Right atrium auricular region (tissue), 2 donors: ENCODE measurements at places on chromosomes 7 and 10. TPM values are rescaled to one million over a fixed set of nuclear protein-coding genes. Genes with fewer than 3 reads are reported as not detected.

- no peak overlapping the region for H3K4me3 ChIP-seq
- no peaks in the 10 kb centered on the region for H3K27me3 ChIP-seq
- DNase-seq, result no peak
- no peaks in the 10 kb centered on the region for H3K4me1 ChIP-seq
These were observed 126.1 kb downstream of the PLXNA4 start for GRCh38 chr7:132450188-132450587.

DNA sequence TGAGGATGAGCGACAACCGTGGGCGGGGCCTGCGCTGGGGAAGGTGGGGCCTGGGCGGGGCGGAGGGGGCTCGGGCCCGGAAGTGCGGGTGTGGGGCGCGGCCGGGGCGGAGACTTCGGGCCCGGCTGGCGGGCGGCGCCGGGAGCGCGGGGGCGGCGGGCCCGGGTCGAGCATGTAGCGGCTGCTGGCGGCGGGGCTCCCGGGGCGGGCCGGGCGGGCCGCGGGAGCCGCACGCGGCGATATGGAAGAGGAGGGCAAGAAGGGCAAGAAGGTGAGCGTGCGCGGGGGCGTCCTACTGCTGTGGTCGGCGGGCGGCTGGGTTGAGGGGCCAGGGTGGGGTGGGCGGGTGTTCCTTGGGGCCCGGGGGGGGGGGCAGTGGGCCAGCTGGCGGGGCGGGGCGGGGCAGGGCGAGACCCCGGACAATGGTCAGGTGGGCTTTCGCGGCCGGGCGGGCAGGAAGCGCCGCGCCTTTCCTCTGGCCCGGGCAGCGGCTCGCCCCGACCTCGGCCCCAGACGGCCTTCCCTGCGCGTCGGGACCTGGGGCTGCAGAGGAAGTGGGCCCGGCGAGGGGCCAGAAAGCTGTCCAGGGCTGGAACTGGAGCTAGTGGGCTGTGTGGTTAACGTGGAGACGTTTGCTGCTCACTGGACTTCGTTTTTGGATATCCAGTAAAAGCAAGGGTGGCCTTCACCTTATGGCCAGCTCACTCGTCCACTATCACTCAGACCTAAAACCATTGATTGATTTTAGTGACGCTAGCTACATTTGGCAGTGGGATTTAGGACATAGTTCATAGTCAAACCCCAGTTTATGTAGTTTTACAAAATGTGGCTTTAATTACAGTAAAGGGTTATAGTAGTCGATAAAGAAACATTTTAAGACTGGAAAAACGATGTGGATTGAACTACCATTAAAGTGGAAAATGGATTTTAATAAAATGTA is at the start of gene CCM2:
TSS of gene CCM2 (plus strand) at position 109 of the 940 bp plus-strand sequence. CDS start at position 242, 133 bp downstream.
- peak within 1 kb of the TSS; percentile 93 for H3K27ac ChIP-seq
- H3K4me1 ChIP-seq, result no peaks in the 10 kb centered on the region
- peak within 1 kb of the TSS; percentile 82 for H3K4me3 ChIP-seq
- H3K36me3 ChIP-seq, result no peaks in the 10 kb centered on the region

DNA sequence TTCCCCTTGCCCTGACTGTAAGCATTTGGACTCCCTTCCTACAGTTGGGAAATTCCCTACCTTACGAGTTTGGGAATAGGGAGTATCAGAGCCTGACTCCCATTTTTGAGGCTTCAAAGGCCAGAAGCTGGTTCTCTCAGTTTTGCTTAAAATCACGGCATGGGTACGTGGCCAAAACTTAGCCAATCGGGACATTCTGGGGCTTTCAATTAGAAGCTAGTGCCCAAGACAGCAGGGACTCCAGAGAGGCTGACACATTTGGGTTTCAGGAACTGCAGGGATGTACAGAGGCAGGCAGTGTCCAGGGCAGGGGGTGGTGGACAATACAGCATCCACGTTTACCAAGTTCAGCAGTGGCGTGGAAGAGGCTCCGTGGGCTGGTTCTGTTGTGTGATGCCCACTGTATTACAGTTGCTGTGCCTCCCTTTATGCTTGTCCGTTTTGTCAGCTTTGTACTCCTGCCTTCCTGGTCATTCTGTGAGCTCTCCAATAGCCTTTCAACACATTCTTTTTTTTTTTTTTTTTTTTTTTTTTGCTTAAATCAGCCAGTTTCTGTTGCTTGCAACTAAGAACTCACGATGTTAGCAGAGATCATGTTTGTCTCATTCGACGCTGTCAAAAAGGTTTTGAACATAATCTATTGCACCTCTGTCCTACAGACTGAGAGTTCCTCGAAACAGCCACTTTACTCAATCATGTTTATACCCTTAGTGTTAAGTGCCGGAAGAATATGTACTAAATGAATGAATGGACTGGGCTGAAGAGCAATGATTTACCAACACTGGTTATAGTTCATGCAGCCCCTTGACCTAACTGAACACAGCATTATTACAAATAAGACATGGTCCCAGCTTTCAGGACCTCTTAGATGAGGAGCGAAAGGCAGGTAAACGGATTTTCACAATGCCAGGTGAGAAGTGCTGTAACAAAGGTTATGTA is 1.1 kb downstream of the GGCT start:
- no peak for DNase-seq
- no peaks in the 10 kb centered on the region for H3K27me3 ChIP-seq
- no peaks in the 10 kb centered on the region for H3K36me3 ChIP-seq
- peak overlapping the region; percentile 88 for H3K27ac ChIP-seq
- H3K4me1 ChIP-seq, result peaks cover 20% of the 10 kb centered on the region
- peak overlapping the region; percentile 75 for H3K4me3 ChIP-seq

GRCh38 chr7:152543799-152544198 is 108.0 kb upstream of the KMT2C start:
- H3K4me1 ChIP-seq, result no peaks in the 10 kb centered on the region
- no peaks in the 10 kb centered on the region for H3K27me3 ChIP-seq
- no peak overlapping the region for H3K4me3 ChIP-seq
- no peaks in the 10 kb centered on the region for H3K36me3 ChIP-seq
- no peak overlapping the region for H3K27ac ChIP-seq
- no peak for DNase-seq

DNA sequence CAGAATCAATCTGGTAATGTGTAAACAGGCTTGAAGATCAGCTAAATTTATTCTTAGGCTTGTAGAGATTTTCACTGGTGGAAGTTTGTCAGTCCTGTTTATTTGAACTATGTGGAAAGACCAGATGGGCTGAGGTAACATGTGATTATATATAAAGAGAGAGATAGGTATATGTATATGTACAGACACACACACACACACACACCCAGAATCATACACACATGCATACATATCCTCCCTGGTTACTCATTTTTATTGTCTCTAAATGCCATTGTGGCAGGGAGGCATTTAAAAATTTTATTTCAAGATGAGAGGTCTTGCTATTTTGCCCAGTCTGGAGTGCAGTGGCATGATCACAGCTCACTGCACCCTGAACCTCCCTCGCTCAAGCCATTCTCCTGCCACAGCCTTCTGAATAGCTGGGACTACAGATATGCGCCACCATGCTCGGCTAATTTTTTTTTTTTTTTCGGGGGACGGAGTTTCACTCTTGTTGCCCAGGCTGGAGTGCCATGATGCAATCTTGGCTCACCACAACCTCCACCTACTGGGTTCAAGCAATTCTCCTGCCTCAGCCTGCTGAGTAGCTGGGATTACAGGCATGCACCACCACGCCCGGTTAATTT is 78.1 kb upstream of the CYTH3 start:
- no peak overlapping the region for H3K4me3 ChIP-seq
- H3K27me3 ChIP-seq, result no peaks in the 10 kb centered on the region
- no peaks in the 10 kb centered on the region for H3K4me1 ChIP-seq
- no peak for DNase-seq
- no peak overlapping the region for H3K27ac ChIP-seq

GRCh38 chr7:90430614-90431460 is 27.6 kb downstream of the CLDN12 start:
- H3K4me3 ChIP-seq, result no peak overlapping the region
- H3K36me3 ChIP-seq, result no peaks in the 10 kb centered on the region
- no peaks in the 10 kb centered on the region for H3K4me1 ChIP-seq
- no peak overlapping the region for H3K27ac ChIP-seq

DNA sequence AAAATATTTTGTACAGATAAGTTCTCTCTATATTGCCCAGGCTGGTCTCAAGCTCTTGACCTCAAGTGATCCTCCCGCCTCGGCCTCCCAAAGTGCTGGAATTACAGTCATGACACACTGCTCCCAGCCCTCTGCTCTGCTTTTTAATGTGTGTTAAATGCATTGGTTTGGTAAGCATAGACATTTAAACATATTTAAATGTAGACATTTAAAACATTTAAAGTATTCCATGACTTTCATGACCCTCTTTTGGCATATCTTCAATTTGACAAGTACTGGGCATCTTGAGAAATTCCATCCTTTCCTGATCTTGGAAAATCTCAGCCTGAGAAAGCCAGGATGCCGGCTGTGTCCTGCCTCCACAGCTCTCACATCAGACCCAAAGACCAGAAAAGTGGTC is 5.2 kb upstream of the SAR1A start:
- no peak for DNase-seq
- no peaks in the 10 kb centered on the region for H3K27me3 ChIP-seq
- H3K4me1 ChIP-seq, result no peaks in the 10 kb centered on the region
- no peaks in the 10 kb centered on the region for H3K36me3 ChIP-seq
- H3K4me3 ChIP-seq, result no peak overlapping the region

- H3K27ac ChIP-seq, result no peak overlapping the region
These were observed 53.1 kb upstream of the CXCL12 start for GRCh38 chr10:44437840-44438511.

DNA sequence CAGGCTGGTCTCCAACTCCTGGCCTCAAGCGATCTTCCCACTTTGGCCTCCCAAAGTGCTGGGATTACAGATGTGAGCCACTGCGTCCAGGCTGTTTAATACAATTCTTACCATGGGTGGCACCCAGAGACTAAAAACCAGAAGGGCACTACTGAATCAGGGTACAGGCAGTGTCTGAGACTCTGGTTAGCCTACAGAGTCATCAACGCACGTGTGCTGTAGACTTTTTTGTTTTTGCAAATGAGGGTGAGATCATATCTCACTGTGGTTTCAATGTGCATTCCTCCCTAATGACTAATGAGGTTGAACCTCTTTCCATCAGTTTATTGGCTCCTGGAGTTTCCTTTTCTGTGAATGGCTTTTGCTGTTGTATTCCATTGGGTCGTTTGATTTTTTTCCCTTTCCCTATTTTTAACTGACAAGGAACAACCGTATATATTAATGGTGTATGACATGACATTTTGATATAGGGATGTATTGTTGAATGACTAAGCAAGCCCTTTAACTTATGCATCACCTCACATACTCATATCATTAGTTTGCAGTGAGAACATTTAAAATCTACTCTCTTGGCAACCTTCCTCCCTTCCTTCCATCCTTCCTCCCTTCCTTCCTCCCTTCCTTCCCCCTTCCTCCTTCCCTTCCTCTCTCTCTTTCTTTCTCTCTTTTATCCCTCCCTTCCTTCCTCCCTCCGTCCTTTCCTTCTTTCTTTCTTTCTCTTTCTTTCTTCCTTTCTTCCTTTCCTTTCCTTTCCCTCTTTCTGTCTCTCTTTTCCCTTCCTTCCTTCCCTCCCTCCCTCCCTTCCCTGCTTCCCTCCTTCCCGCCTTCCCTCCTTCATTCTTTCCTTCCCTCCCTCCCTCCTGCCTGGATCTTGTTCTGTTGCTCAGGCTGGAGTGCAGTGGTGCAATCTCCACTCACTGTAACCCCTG is 9.3 kb upstream of the TMEM270 start:
- H3K4me1 ChIP-seq, result peaks cover 26% of the 10 kb centered on the region
- no peaks in the 10 kb centered on the region for H3K27me3 ChIP-seq
- H3K4me3 ChIP-seq, result no peak overlapping the region
- no peak for DNase-seq
- H3K36me3 ChIP-seq, result no peaks in the 10 kb centered on the region

DNA sequence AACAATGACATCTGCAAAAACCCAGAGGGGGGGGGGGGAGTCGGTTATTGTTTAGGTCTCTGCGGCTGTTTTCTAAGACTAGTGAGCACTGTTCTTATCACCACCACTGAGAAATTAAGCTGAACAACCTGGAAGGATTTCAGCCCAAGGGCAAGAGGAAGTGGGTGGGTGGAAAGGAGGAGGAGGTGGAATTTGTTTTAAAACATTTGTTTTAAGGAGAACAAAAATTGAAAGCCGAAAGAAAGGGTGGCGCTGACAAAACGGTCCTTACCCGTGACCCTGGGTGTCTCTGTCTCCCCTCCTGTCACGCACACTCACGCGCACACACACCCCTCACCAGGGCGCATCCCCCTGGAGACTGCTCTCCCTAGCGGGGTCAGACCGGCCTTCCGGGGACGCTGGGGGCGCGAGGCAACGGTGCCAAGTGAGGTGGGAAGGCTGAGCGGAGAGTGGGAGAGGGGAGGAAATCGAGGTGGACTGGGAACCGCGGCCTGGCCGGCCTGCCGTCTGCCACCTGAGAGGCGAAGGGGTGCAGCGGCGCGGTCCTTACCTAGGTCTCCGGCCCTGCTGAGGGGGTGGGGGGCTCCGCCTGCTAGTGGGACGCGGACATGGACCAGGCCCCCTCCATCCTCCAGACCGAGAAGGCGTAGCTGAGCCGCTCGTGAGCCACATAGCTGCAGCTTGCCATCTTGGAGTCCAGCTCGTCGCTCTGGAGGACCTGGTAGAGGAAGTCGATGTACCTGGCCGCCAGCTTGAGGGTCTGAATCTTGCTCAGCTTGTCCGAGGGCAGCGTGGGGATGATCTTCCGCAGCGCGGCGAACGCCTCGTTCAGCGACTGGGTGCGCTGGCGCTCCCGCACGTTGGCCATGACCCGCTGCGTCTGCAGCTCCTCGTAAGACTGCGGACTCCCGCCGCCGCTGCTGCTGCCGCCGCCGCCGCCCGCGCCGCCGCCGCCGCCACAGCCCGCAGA is 1.0 kb downstream of the TWIST1 start:
- DNase-seq, result no peak
- H3K4me1 ChIP-seq, result peaks cover 23% of the 10 kb centered on the region
- peaks cover 13% of the 10 kb centered on the region for H3K27me3 ChIP-seq
- peak overlapping the region; percentile 45 for H3K4me3 ChIP-seq
- H3K36me3 ChIP-seq, result no peaks in the 10 kb centered on the region

- H3K4me3 ChIP-seq, result no peak overlapping the region
- H3K27ac ChIP-seq, result no peak overlapping the region
These were observed 104.5 kb downstream of the GRID1 start for GRCh38 chr10:86261941-86262687.

DNA sequence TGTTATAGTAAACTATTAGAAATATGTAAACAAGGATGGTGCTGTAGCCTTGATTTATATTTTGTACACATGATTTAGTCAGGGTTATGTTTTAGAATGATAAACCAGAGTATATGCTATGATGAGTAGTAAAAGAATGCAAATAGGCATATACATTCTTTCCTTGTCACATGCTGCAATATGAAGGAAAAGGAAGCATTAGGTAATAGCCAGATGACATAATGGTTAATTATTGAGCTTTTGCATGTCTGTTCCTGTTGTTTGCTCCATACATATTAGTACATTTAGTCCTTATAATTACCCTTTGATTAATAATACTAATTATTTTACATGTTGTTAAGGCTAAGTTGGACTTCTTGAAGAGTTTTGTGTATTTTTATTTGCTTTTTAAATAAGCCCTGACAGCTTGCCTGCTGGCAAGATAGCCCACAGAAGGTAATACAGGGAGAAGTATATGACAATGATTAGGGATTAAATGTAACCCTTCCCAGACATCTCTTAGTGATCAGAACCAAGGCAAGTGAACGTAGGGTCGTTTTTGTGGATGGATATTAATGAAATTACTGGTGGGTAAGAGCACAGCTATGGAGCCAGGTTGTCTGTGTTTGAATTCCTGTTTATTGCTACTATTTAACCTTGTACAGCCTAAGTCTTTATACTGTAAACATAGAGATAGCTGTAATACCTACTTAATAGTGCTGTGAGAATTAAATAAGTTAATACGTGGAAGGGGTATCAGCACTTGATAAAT is 68.4 kb downstream of the PHTF2 start:
- no peak overlapping the region for H3K4me3 ChIP-seq
- no peak for DNase-seq
- no peaks in the 10 kb centered on the region for H3K4me1 ChIP-seq

The HYCC1 gene
- 26.1 TPM for total RNA-seq

The TIAL1 gene
- total RNA-seq, result 32.5 TPM

The MYL10 gene
- total RNA-seq, result not detected

The CREB5 gene
- total RNA-seq, result 20.8 TPM

The CRYGN gene
- total RNA-seq, result not detected

The SRRM3 gene
- total RNA-seq, result 27.1 TPM

The SPDYE8 gene
- total RNA-seq, result not detected

The NRP1 gene
- 54.6 TPM for total RNA-seq
